ENCODE measurements at places on chromosomes 4 and X.

DNA sequence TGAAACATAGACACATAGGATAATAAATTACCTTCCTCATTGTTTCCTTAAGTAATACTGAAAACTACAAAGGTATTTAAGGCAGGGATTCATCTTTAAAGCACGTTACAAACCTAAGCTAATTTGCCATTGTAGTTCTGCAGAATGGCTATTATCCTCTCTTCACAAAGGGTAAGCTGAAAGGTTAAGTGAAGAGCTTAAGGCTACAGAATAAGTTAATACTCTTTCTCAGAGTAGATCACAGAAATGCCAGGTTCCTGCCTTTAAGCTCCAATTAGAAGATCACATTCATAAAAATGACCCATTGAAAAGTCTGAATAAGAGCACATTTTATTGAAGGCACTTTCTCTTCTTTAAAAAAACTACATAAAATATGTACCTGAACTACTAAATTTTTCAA, 42.1 kb upstream of the PRDM5 start:
- no peak overlapping the region for H3K27ac ChIP-seq
- no peaks in the 10 kb centered on the region for H3K4me1 ChIP-seq
- H3K36me3 ChIP-seq, result no peaks in the 10 kb centered on the region

GRCh38 chr4:5461477-5461876, 246.9 kb downstream of the EVC2 start:
- H3K4me3 ChIP-seq, result no peak overlapping the region
- H3K27ac ChIP-seq, result no peak overlapping the region
- no peak for DNase-seq
- H3K36me3 ChIP-seq, result no peaks in the 10 kb centered on the region
- no peaks in the 10 kb centered on the region for H3K27me3 ChIP-seq

GRCh38 chrX:115330498-115331168, 41.1 kb downstream of the LUZP4 start:
- no peaks in the 10 kb centered on the region for H3K27me3 ChIP-seq
- no peak overlapping the region for H3K4me3 ChIP-seq
- no peaks in the 10 kb centered on the region for H3K4me1 ChIP-seq
- peak; percentile 76 for DNase-seq
- no peaks in the 10 kb centered on the region for H3K36me3 ChIP-seq

- H3K36me3 ChIP-seq, result no peaks in the 10 kb centered on the region
- DNase-seq, result no peak
- H3K4me3 ChIP-seq, result no peak overlapping the region
- H3K27ac ChIP-seq, result no peak overlapping the region
- H3K27me3 ChIP-seq, result no peaks in the 10 kb centered on the region
- no peaks in the 10 kb centered on the region for H3K4me1 ChIP-seq
These were observed 402.7 kb downstream of the C4orf33 start for GRCh38 chr4:129498626-129499025.

DNA sequence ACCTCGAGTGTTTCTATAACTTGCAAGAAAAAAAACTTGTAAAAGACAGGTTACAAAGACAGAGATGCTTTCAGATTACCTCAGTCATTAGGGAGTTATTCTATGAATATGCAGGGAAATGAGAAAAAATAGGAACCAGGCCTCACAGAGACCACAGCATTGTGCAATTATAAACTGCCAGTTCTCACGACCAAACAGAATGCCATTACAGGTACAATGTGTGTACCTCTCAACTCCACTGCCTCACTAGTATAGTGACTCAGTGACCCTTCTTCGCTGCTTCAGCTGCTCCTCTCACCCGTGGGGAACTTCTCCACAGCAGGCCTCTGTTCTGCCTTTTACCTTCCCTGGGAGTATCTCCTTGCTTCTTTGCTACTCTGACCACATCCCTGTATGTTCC, 2.3 kb upstream of the HTATSF1 start:
- peaks cover 28% of the 10 kb centered on the region for H3K4me1 ChIP-seq
- peak overlapping the region; percentile 51 for H3K27ac ChIP-seq
- peak; percentile 77 for DNase-seq

GRCh38 chrX:79366873-79367749, at the start of gene ITM2A:
Gene ITM2A, minus strand, starts transcription at chrX:79367334. Its CDS starts 119 bp downstream, at chrX:79367215.
- H3K27me3 ChIP-seq, result peaks cover 4% of the 10 kb centered on the region
- peak within 1 kb of the TSS; percentile 64 for H3K27ac ChIP-seq
- H3K4me1 ChIP-seq, result peaks cover 19% of the 10 kb centered on the region
- peaks cover 6% of the 10 kb centered on the region for H3K36me3 ChIP-seq
- DNase-seq, result peak; percentile 73
- H3K4me3 ChIP-seq, result peak within 1 kb of the TSS; percentile 70

- H3K36me3 ChIP-seq, result no peaks in the 10 kb centered on the region
- no peak for DNase-seq
- H3K27me3 ChIP-seq, result no peaks in the 10 kb centered on the region
- no peak overlapping the region for H3K4me3 ChIP-seq
These were observed 302.2 kb downstream of the BCOR start for GRCh38 chrX:39795605-39796004.

- H3K36me3 ChIP-seq, result no peaks in the 10 kb centered on the region
- no peaks in the 10 kb centered on the region for H3K4me1 ChIP-seq
- no peak for DNase-seq
- no peaks in the 10 kb centered on the region for H3K27me3 ChIP-seq
- no peak overlapping the region for H3K27ac ChIP-seq
These were observed 119.0 kb upstream of the OR13H1 start for GRCh38 chrX:131424895-131425294.

DNA sequence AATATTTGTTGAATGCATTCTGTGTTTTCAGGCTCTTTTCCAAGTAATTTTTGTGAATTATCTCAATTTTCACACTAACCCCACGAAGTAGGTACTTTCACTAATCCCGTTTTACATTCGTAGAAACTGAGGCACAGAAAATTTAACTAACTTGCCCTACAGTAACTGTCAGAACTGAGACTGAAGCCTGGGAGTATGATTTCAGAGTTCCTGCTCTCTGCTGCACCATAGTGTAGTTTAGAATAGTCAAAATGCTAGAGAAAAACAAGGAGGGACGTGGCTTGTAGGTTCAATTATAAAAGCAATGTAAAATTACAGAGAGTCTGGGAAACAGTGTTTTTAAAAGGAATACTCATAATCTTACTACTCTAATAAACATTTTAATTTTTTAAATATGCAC, 2.2 kb downstream of the CLCN3 start:
- H3K4me3 ChIP-seq, result peak overlapping the region; percentile 100
- H3K36me3 ChIP-seq, result no peaks in the 10 kb centered on the region
- no peaks in the 10 kb centered on the region for H3K27me3 ChIP-seq
- H3K4me1 ChIP-seq, result peaks cover 39% of the 10 kb centered on the region

GRCh38 chrX:77450996-77451395, 3.8 kb downstream of the FGF16 start:
- H3K4me1 ChIP-seq, result no peaks in the 10 kb centered on the region
- H3K27ac ChIP-seq, result no peak overlapping the region
- no peaks in the 10 kb centered on the region for H3K36me3 ChIP-seq
- H3K4me3 ChIP-seq, result peak overlapping the region; percentile 10

DNA sequence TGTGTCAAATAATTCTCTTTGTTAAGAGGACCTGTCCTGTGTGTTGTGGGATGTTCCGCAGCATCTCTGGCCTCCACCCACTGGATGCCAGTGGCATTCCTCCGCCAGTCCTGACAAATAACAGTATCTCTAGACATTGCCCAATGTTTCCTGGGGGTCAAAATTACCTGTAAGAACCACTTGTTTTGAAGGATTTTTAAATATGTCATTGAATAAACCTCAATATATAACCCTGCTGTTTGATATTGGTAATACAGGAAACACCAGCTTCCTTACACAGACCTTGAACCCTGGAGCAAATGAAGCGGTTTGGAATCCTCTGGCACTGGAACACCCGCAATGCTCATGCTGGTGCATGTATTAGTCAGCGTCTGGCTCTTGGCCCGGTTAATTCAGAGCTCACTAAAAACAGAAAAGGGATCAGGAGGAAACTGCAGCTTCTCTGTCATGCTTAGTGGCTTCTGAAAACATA, 101.3 kb downstream of the TBL1X start:
- H3K4me1 ChIP-seq, result peaks cover 3% of the 10 kb centered on the region
- no peak overlapping the region for H3K27ac ChIP-seq
- no peaks in the 10 kb centered on the region for H3K27me3 ChIP-seq
- DNase-seq, result peak; percentile 61
- H3K36me3 ChIP-seq, result no peaks in the 10 kb centered on the region

- H3K27me3 ChIP-seq, result no peaks in the 10 kb centered on the region
- peak overlapping the region; percentile 43 for H3K27ac ChIP-seq
- peak overlapping the region; percentile 74 for H3K4me3 ChIP-seq
- no peaks in the 10 kb centered on the region for H3K4me1 ChIP-seq
- peak; percentile 90 for DNase-seq
These were observed 234.7 kb downstream of the OR13H1 start for GRCh38 chrX:131778269-131779218.

DNA sequence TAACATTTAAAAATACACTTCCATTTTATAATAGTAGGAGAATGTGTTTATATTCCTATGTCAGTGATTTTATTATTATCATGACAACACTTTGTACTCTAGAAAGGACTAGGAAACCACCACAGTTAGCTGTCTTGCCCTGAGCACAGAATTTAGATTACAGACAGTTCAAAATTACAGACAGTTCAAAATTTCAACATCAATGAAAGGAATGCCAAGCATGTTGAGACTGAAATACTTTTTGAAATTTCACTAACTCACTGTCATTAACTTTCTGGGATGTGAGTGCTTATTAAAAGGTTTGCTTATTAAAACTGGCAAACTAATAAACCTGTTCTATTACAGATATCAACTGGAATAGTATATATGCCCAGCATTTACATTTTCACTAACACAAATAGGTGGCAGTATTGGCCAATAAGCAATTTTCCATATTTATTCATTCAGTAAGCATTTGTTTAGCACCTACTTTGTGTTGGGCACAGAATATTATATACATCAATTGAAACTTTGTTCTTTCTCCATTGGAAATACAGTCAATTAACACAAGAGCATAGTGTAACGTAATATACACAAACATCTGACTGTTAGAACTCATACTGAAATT, 179.4 kb downstream of the FBXW7 start:
- DNase-seq, result no peak
- no peak overlapping the region for H3K4me3 ChIP-seq
- no peaks in the 10 kb centered on the region for H3K4me1 ChIP-seq
- H3K36me3 ChIP-seq, result no peaks in the 10 kb centered on the region
- no peaks in the 10 kb centered on the region for H3K27me3 ChIP-seq
- no peak overlapping the region for H3K27ac ChIP-seq

DNA sequence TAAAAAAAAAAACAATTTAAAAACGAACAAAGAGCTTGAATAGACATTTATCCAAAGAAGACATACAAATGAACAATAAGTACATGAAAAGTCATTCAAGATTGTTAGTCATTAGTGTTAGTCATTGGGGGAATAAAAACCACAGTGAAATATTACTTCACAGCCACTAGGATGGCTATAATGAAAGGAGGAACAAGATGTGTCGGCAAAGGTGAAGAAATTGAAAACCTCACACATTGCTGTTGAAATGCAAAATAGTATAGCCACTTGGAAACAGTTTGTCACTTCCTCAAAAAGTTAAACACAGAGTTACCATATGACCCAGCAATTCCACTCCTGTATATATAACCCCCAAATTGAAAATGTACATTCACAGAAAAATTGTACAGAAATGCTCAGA, 45.2 kb upstream of the SLC39A8 start:
- no peak overlapping the region for H3K4me3 ChIP-seq
- no peak overlapping the region for H3K27ac ChIP-seq
- DNase-seq, result peak; percentile 45
- no peaks in the 10 kb centered on the region for H3K36me3 ChIP-seq
- H3K27me3 ChIP-seq, result no peaks in the 10 kb centered on the region

- no peaks in the 10 kb centered on the region for H3K4me1 ChIP-seq
- H3K36me3 ChIP-seq, result no peaks in the 10 kb centered on the region
- no peak overlapping the region for H3K4me3 ChIP-seq
- no peak for DNase-seq
These were observed 73.5 kb downstream of the MOSPD2 start for GRCh38 chrX:14946606-14947155.

- H3K4me3 ChIP-seq, result no peak overlapping the region
- DNase-seq, result no peak
- H3K4me1 ChIP-seq, result no peaks in the 10 kb centered on the region
- no peaks in the 10 kb centered on the region for H3K36me3 ChIP-seq
These were observed 75.2 kb upstream of the NUDT6 start for GRCh38 chr4:122997463-122998101.

DNA sequence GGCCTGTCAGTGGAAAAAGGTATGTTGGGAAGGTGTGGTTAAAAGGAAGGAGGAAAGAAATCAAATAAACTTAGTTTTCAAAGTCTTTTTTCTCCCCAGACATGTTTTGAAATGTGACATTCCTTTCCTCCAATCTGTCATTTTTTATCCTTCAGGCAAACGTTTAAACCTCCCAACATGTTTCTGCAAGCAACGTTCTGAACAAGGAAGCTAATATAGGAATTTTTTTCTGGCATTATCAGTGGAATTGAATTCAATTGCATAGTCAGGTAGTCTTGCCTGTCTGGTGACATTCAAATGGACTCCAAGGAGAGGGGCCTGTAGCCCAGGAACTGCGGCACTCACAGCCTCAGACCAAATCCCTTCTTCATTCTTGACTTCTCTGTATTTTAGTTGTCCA, 30.0 kb upstream of the RASSF6 start:
- H3K27ac ChIP-seq, result no peak overlapping the region
- DNase-seq, result no peak
- no peaks in the 10 kb centered on the region for H3K36me3 ChIP-seq
- no peak overlapping the region for H3K4me3 ChIP-seq
- peaks cover 7% of the 10 kb centered on the region for H3K4me1 ChIP-seq
- H3K27me3 ChIP-seq, result no peaks in the 10 kb centered on the region

GRCh38 chrX:25523574-25524540, 508.1 kb upstream of the ARX start:
- H3K4me3 ChIP-seq, result no peak overlapping the region
- no peaks in the 10 kb centered on the region for H3K27me3 ChIP-seq
- H3K36me3 ChIP-seq, result no peaks in the 10 kb centered on the region
- no peaks in the 10 kb centered on the region for H3K4me1 ChIP-seq

- H3K27ac ChIP-seq, result no peak overlapping the region
- H3K4me3 ChIP-seq, result no peak overlapping the region
- no peaks in the 10 kb centered on the region for H3K4me1 ChIP-seq
- DNase-seq, result no peak
- no peaks in the 10 kb centered on the region for H3K27me3 ChIP-seq
- no peaks in the 10 kb centered on the region for H3K36me3 ChIP-seq
These were observed 98.9 kb downstream of the CPEB2 start for GRCh38 chr4:15100994-15101695.

DNA sequence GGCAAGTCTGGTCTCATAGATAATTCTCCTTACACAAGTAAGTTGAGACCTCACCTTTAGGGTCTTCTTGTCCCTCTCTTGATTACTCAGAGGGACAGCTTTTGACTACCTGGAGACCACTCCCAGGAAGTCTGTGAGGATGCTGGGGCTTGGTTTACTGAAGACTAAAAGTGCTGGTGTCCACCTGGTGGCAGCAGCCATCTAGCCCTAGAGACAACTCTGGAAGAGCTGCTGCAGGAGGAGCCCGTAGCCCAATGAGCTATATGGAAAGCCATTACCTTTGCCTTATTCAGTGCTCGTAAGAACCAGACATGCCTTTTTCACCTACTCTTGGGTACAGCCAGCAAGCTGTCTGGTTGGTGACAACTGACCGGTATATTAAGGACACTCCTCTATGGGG, 7.3 kb downstream of the FGFBP2 start:
- H3K4me1 ChIP-seq, result no peaks in the 10 kb centered on the region
- H3K36me3 ChIP-seq, result no peaks in the 10 kb centered on the region
- H3K27ac ChIP-seq, result no peak overlapping the region
- DNase-seq, result no peak

Data from common myeloid progenitor, CD34-positive (primary cell).